ENCODE measurements at places on chromosomes 5 and 9.

DNA sequence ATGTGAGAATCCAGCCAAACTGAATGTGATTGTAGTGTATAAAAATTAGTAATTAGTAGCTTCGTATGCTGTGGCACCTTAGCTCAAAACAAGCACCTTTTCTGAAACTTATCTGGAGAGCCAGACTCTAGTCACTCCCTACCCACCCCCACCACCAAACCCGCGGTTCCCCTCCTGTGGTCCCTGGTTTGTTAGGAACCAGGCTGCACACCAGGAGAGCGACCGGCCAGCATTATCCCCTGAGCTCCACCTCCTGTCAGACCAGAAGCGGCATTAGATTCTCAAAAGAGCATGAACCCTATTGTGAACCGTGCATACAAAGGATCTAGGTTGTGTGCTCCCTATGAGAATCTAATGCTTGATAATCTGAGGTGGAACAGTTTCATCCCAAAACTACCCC is 498.6 kb downstream of the CHSY3 start:
- no peak for DNase-seq

GRCh38 chr5:126613941-126614592 is 13.3 kb downstream of the PHAX start:
- DNase-seq, result no peak

- DNase-seq, result no peak
These were observed 57.5 kb upstream of the PAPPA start for GRCh38 chr9:116096046-116096445.

DNA sequence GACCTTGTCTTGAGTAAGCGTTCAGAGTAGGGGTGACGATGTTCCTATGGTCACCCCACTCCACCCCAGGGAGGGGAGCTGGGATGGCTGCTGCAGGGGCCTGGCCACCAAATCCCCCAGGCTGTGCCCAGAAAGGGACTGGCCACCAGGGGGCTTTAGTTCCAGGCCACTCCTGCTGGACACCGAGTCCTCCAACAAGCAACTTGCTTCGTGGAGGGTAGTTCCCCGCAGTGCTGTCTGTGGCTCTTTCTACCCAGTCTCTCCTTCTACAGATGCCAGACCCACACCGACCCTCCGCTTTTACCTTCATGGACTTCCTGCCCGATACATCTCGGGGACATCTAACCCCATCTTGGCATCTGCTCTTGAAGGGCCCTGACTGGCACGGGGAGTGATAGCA is 35.7 kb upstream of the GABRP start:
- DNase-seq, result no peak

DNA sequence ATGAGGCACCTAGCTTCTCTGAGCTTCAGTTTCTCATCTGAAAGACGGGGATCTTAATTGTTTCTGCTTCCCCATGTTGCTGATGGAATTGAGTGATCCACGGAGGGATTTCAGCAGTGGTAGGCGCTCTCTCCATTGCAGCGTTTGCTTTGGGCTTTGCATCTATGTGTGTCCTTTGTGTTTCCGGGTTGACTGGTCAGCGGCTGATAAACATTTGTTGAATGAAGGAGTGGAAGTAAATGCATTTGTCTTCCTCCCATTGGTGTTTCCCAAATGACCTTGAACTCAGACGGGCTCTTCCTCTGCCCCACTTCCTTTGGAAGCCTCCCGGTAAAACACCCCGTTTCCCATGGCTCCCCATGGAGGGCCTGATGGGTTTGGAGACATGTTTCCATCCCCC is 117.2 kb downstream of the GAPVD1 start:
- DNase-seq, result no peak

GRCh38 chr5:93600409-93601070 is 17.5 kb downstream of the NR2F1 start:
- no peak for DNase-seq

- DNase-seq, result no peak
These were observed 74.1 kb upstream of the BASP1 start for GRCh38 chr5:17143335-17143734.

- DNase-seq, result no peak
These were observed 89.3 kb downstream of the ZCCHC7 start for GRCh38 chr9:37209431-37210386.

GRCh38 chr9:133545494-133546286 is 11.2 kb downstream of the ADAMTSL2 start:
- DNase-seq, result no peak

- DNase-seq, result no peak
These were observed 1196.9 kb upstream of the C9orf72 start for GRCh38 chr9:28770226-28770625.

- no peak for DNase-seq
These were observed 787 bp downstream of the FGFR4 start for GRCh38 chr5:177087398-177088005.

DNA sequence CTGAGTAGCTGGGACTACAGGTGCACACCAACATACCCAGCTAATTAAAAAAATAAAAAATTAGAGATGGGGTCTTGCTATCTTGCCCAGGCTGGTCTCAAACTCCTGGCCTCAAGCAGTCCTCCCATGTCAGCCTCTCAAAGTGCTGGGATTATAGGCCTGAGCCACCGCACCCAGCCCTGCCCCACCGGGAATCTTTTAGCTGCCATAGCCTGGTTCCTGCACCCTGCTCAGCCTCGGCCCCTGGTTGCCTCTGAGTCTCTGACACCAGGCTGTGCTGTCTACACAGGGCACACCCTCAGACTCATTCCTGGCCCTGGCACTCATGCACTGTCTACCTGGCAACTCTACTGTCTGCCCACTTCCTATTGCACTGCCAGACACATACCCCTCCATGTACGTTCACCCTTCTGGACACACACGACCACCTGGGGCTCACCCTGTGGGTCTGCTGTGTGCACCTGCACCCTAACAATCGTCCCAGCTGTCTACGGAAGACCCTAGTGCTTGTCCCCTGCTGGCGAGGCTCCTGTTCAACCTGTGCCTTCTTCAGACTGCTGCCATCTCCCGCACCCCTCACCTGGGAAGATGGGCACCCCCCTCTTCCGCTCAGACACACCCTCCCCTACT is 1.4 kb downstream of the PROP1 start:
- no peak for DNase-seq

GRCh38 chr5:138713247-138713646 is 40.0 kb upstream of the CTNNA1 start:
- DNase-seq, result no peak

DNA sequence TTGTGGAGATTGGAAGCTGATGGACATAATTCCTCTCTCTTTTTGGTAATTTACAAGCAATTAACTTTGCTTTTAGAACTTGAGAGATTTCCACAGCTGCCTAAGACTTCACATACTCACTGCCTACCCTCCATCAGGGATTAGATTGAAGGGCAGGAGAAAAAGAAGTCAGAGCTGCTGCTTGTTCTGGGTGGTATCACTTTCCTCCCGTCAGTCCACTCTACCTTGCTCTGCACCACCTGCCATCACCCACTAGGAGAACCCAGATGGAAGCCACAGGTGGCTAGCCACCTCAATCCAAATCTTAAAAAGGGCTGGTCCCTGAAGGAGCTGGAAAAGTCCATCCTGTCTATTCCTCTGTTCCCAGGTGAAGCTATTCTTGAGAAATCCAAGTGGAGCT is 10.5 kb downstream of the IRF1 start:
- DNase-seq, result no peak

Measured in stimulated activated CD8-positive, alpha-beta memory T cell treated with anti-CD3 and anti-CD28 coated beads, Interleukin-7, amount 100 ng/mL, for 1 hour (primary cell).